Activated T-cell treated with anti-CD3 and anti-CD28 coated beads, Interleukin-2, amount 50 U/mL, for 72 hours (primary cell): ENCODE measurements at places on chromosomes 3 and 15.

- H3K4me1 ChIP-seq, result no peaks in the 10 kb centered on the region
- H3K27me3 ChIP-seq, result peaks cover 59% of the 10 kb centered on the region
- no peak overlapping the region for H3K4me3 ChIP-seq
- no peak for DNase-seq
- no peak overlapping the region for H3K27ac ChIP-seq
Observed at GRCh38 chr3:150958683-150959082, 13.8 kb downstream of the CLRN1 start.

DNA sequence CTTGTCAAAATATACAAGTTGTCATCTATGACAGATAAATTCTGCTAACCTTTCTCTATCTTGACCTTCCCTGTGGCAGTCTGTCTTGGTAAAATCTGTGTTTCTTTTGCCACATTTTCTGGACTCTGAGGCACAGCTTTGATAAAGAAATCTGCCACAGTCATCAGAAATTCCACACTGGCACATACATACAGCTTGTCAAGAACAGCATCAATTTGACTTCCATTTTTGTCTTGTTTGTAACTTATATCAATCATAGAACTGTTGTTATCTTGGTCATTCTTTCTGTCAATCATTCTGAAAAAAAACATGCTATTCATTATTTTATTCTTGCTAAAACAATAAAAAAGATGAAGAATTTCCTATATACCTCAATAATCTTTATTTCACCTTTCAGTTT is 130.8 kb downstream of the VPS13C start:
- no peaks in the 10 kb centered on the region for H3K27me3 ChIP-seq
- H3K27ac ChIP-seq, result peak overlapping the region; percentile 17
- H3K4me3 ChIP-seq, result no peak overlapping the region
- no peak for DNase-seq

GRCh38 chr3:81451611-81452010 is 309.8 kb downstream of the GBE1 start:
- DNase-seq, result no peak
- H3K4me3 ChIP-seq, result no peak overlapping the region
- H3K36me3 ChIP-seq, result no peaks in the 10 kb centered on the region
- H3K27me3 ChIP-seq, result no peaks in the 10 kb centered on the region
- no peaks in the 10 kb centered on the region for H3K4me1 ChIP-seq
- H3K27ac ChIP-seq, result no peak overlapping the region

DNA sequence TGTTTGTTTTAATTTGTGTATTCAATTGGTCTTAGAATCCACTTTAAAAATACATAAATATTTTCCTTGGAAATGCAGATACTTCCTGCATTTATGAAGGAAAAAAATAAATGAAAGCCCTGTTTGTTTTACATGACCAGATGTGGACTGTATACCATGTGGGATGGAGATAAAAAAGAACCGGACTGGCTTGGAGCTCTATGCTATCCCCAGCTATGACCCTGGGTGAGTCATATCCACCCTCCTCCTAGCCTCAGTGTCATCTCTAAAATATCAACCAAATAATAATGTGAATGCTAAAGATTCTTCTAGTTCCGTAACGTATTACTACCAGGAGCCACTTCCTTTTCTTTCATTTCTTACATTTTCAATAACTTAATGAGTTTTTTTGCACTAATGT is 44.5 kb upstream of the PDZRN3 start:
- no peaks in the 10 kb centered on the region for H3K4me1 ChIP-seq
- H3K27me3 ChIP-seq, result no peaks in the 10 kb centered on the region
- DNase-seq, result no peak
- no peaks in the 10 kb centered on the region for H3K36me3 ChIP-seq
- H3K27ac ChIP-seq, result no peak overlapping the region
